NCI-H2227 treated with DMSO at 0.1 percent for 48 hours (cell line): ENCODE measurements at places on chromosomes 2 and 18.
A peak's percentile ranks its signal among the peaks of the same experiment; 100 is the strongest.

GRCh38 chr18:5519448-5520298, 24.1 kb downstream of the EPB41L3 start:
- no peak for DNase-seq

DNA sequence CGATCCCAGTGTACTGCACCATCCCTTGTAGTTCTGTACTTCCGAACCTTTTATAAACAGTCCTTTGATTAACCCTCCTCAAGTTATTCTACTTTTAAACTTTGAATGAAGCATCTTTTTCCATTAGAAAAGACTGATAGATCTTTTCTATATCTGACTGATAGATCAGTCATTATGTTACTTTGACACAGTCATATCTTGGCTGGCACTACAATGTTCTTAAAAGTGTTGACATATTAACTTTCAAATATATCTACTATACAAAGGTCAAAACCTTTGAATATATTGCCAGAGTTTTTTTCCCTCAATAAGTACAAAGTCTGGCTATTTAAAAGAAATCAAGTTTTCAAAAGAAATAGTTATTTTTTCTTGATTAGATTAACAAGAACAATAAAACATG, 35.4 kb upstream of the NABP1 start:
- no peak for DNase-seq

DNA sequence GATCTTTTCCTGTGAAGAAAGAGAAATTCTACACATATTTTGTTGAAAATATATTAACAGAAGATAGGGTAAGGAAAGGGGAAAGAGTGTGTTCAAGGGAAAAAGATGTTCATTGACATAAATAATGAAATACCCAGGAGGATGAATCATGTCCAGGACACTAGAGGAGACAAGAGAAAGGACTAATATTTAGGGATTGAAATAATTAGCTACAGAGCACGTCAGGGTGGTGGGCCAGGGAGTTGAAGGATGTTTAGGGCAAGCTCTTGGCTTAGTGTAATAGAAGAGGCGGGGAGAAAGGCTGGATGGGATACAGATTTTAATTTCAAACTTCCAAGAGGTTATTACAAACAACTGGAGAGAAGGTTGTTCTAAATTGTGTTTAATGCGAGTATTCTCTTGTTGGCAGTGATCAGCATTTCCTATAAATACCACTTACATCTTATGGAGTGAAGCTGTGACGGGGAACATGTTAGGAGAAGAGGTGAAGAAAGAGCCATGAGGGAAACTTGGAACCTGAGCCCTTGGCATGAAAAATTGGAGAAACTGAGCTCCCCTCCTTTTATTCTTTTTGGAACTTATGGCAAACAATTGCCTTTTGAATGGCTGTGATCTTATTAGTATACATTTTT, 36.6 kb upstream of the CETN1 start:
- no peak for DNase-seq

- DNase-seq, result no peak
Observed at GRCh38 chr2:190765386-190766173, 115.0 kb upstream of the GLS start.

DNA sequence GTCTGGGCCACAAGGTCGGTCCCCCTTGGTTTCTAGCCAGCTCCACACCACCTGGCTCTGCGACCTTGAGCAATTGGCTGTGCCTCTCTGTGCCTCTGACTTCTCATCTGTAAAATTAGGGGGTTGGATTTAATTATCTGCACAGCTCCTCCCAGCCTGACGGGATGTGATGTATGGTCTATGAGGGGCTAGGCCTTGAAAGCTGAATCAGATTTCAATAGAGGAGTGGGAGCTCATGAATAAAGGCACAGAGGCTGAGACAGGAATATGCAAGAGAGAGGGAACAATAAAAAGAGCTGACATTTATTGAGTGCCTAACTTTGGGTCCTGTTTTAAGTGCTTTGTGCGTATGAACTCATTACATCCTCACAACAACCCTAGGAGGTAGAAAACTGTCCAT, 104.7 kb downstream of the ALK start:
- DNase-seq, result no peak

GRCh38 chr2:216934151-216934550, 74.3 kb upstream of the TNP1 start:
- no peak for DNase-seq

DNA sequence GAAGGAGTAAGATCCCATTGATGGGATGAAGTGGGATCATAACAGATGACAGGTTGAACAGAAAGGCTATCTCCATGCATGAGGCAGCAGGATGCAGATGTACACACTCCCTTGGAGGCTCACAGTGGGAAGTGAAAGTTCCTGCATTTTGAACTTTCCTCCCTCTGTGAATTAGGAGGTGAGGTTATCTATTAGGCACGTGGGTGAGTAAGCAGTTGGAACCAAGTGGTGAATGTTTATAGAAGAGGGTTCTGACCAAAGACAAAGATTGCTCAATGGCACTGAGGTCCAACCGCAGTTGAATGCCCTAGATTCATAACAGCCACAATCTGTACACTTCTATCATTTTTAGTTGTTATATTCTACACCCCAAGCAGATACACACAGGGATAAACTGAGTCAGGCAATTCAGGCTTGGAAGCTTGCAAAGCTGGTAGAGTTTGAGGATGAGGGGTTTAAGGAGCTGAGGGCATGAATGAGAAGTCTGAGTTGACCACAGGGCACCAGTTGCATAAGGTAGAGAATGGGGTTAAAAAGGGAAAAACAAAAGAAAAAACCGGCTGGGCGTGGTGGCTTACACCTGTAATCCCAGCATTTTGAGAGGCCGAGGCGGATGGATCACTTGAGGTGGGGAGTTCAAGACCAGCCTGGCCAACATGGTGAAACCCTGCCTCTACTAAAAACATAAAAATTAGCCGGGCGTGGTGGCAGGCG, 7.1 kb upstream of the KCMF1 start:
- DNase-seq, result no peak

GRCh38 chr2:113930448-113930847, 40.6 kb downstream of the ACTR3 start:
- no peak for DNase-seq

DNA sequence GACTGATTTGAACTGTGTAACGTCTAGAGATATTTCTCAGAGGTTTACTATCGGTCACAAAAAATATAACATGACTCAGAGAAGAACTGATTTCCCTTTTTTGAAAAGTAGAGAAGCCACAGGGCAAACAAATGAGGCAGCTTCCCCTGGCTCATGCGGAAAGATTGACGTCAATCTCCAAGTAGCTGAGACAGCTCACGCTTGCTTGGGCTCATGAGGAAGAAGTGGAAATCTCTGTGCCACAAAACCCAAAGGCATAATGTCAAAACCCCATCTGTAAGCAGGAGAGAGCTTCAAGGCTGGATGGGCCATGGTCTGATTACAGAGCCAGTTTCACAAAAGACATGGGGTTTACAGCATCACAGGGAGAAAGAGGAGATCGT, 188.1 kb downstream of the ARL4C start:
- DNase-seq, result no peak

- DNase-seq, result peak; percentile 8
Observed at GRCh38 chr2:153488072-153488471, 9.5 kb upstream of the RPRM start.

DNA sequence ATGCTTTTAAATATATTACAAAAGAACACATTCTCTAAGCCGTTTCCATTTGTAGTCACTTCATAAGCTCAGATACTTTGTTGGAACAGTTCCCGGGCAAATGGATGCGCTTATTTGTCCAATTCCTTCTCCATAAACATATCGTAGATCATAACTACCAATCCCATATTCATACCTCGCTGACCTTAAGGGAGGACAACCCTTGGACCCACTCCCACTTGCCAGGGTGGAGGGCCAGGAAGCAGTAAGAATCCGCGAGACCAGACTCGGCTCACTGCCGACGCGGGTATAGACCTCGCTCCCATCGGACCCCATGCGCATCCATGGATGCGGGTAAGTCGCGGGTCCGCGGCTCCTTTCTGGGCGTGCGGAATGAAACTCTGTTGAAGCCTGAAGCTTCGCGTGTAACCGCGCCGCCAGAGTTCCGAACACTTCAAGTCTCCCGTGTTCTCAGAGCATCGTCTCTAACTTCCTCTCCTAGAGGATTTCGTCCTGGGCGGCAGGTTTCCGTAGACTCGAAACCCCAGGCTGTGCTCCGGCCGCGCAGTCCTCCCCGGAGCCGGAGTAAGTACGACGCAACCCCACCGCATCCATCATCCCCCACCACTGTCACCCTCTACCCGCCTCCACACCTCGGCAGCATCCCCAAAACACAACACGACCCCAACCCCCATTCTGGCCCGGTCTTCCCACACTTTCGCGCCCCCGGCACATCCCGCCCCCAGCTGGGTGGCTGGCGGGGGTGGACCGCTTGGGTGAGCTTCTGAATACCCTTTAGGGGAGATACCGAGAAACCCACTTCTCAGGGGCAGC, 1.1 kb downstream of the DSC3 start:
- DNase-seq, result no peak

- no peak for DNase-seq
Observed at GRCh38 chr2:238334885-238335284, 14.6 kb downstream of the TRAF3IP1 start.

DNA sequence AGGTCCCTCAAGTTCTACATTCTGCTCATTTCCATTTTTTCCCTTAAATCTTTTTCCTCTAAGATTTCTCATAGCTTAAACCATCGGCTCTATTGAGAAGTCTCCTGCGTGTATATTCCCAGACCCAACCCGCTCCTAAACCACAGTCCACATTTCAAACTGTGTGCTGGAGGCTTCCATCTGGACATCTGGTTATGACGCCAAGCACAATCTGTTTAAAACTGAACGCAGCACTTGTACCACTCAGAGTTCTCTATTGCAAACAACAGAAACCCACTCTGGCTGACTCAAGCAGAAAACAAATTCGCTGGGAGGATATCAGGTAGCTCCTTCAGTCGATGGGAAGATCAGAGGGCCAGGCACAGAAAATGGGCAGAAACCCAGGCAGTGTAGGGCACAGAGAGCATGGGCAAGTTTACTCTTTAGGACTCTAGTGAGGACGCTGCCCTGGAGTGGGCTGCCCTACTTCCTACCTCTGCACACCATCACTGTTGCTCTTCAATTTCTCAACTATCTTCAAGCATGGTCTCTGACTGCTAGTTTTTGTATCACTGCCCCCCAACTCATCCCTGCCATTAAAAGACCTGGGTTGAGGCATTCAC, 5.6 kb upstream of the EML4 start:
- no peak for DNase-seq

GRCh38 chr2:228469721-228470120, 288.2 kb upstream of the SPHKAP start:
- DNase-seq, result no peak

DNA sequence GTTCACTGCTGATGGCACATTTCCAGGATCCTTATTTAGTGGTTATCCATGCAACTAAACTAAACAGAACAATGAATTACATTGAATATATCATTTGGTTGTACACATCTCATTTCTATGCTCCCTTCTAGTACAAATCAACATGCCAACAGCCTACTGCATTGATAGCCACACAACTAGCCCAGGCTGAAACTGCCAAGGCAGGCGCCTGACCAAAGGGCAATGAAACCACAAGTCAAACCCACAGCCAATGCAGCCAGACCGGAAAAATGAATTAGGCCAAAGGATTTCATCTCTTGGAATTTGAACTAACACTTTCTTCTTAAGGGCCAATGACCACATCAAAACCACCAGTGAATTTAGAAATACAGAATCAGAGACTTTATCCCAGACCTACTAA, 196.4 kb downstream of the NOL4 start:
- no peak for DNase-seq

DNA sequence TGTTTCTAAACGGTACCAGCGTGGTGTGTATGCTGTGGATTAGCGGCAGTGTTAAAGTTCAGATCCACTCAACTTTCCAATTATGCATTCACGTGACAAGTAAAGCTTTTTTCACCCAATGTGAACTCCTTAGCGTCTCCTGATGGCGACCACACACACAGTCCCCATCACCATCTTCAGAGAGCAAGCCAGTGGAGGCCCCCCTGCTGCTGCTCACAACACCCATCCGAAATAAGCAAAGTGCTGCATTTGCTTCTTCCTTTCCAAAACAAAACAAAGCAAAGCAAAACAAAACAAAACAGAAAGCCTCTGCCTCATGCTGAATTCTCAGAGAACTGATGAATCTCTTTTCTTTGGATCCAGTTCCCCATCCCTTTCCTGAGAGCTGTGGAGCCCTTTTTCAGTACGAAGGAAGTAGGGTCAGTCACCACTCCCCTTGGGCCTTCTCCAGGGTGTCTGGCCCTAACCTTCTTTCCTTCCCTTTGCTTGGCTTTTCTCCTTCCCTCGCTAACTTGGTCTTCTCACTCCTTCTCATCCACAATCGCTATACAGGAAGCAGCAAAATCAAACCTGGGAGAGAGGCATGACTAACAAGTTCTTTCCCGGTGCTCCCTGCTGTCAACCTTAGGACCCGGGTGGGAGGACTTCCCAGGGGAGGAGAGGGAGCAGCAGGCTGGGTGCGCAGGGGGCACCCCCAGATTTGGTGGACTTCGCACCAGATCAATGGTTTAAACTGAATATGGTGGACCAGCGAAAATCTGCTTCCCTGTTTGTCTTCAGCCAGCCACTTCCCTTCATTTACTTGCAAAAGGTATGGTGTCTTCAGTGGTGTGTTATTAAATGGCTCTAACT, 56.0 kb downstream of the NRP2 start:
- no peak for DNase-seq

- DNase-seq, result no peak
Observed at GRCh38 chr2:46737577-46737976, 178.0 kb downstream of the MCFD2 start.

DNA sequence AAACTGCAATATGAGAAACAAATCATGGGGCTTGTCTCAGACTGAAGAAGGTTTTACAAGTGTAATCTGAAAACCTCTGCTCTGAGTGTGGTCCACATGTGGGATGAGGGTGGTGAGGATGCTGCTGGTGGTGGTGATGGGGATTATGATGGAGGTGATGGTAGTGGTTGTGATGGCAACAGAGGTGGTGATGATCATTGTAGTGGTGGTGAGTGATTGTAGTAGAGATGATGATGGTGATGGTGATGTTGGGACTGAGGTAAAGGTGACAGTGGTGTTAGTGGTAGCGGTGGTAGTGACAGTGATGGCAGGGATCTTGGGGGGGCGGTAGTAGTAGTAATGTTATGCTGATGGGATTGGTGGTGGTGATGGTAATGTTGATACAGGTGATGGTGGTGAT, 217.8 kb downstream of the ANAPC1 start:
- DNase-seq, result no peak

- DNase-seq, result no peak
Observed at GRCh38 chr2:25184254-25184653, 15.9 kb upstream of the POMC start.

- no peak for DNase-seq
Observed at GRCh38 chr2:53353135-53354114, 414.2 kb upstream of the CHAC2 start.
